ENCODE measurements at places on chromosomes 4 and X.

- no peak for DNase-seq
These were observed 315.3 kb downstream of the DHRSX start for GRCh38 chrX:2185341-2186082.

- DNase-seq, result peak; percentile 78
These were observed 213.1 kb upstream of the MID1 start for GRCh38 chrX:10833299-10834169.

DNA sequence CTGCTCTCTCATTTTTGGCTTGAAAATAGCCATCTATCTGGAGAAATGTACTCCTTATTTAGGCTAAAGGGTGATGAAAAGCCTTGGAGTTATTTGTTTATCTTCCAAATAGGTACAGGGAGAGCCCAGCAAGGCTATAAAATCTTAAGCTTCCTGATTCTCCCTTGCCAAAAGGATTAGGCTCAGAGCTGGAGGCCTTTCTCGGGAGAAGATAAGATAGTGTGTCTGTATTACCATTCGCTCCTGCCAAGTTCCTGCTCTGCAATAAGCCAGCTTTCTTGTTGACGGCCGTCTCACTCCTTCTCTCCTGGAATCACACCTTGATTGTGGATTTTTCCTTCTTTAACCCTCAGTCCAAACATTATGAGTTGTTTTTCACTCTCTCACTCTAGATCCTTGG lies 171.8 kb upstream of the TTC29 start:
- no peak for DNase-seq

DNA sequence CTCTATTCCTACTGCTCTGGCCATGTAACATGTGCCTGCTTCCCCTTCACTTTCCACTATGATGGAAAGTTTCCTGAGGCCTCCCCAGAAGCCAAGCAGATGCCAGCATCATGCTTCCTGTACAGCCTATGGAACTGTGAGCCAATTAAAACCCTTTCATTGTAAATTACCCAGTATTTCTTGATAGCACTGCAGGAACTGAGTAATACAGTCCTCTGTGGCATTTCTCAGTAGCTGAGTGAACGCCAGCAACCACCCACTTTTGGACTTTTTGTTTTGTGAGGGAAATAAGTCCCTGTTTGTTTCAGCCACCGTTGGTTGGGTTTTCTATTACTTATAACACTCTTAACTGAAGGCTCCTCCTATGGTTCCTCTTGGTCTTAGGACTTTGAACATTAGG lies 104.1 kb downstream of the C4orf51 start:
- DNase-seq, result no peak

DNA sequence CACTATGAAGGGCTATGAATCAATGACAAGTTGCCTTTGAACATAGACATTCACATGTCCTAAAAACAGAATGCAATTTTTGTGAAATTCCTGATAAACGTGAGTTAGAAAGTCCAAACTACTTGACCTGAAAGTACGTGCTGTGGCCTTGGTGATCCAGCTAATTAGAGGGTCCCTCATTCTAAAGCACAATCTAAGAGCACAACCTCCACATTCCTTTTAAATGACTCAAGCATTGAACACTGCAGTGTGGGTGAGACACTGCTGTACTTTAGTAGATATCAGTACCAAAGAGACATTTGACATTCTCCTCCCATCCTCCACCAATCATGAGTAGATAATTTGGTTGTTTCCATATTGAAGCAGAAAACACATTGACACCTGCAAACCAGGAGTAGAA lies 73.5 kb downstream of the FAM47B start:
- DNase-seq, result no peak

DNA sequence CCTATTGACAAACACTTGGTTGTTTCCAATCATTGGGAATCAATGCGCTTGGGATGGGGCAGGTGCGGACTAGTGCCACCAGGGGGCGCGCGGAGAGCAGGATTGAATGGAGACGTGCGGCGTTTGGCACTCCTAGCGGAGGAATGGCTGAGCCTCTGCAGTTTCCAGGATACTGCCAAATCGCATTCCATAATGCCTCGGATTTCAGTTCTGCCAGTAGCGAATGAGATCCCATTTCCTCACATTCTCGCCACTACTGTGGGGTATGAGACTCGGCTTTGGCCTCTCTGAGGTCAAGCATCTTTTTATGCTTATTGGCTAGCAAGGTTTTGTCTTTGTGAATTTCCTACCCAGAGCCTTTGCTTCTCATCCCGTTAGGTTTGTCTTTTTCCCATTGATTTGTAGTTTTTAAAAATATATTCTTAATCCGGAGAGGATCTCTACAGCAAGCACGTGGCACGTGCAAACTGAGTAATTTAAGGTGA lies 28.7 kb downstream of the CLDN34 start:
- peak; percentile 89 for DNase-seq

GRCh38 chr4:7073526-7074390 lies 5.9 kb upstream of the GRPEL1 start:
- peak; percentile 69 for DNase-seq

- no peak for DNase-seq
These were observed 100.2 kb upstream of the GRIA3 start for GRCh38 chrX:123083924-123084323.

DNA sequence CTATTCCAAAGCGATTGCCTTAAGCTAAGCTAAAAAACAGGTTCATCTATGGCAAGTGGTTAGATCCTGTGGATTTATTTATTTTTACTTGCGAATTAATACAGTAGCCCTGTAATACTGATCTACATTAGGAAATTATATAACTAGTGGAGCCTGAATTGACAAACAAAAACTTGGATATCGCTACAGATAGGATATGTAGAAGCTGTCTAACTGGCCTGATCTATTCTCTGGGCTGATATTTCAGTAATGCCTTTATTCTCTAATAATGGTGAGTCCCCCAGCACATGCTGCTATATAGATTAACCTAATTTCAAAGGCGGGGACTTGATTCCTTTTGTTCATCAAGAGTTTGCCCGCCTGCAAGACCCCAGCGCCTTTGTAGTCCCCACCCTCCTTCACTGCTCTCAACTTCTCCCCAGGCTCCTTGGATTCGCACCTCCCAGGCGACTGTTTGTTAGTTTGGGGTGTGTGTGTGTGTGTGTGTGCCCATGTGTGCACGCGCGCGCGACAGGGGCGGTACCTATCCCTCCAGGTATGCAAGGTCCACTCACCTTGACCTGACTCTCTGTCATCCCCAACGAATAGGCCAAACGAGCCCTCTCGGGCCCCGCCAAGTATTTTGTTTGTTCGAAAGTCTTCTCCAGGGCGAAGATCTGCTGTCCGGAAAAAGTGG lies 3.8 kb downstream of the NKX6-1 start:
- no peak for DNase-seq

DNA sequence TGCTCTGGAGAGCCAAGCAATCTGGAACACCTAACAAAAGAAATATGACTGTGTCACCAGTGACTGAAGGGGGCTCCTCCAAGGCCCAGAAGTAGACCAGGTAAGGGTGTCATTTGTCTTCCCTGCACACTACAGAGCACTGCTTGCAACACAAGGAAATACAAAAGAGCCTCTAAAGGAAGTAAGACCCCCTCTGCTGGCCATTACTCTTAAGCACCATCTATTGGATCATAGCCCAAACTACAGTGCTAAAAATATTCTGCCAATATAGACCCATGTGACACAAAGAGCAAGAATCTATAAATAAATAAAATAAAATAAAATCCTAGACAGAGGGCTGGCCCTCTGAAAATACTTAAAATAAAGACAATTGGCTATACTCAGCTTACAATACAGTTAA lies 528.7 kb downstream of the TMA16 start:
- no peak for DNase-seq

GRCh38 chrX:71439420-71439819 lies 73.3 kb downstream of the TAF1 start:
- DNase-seq, result no peak

DNA sequence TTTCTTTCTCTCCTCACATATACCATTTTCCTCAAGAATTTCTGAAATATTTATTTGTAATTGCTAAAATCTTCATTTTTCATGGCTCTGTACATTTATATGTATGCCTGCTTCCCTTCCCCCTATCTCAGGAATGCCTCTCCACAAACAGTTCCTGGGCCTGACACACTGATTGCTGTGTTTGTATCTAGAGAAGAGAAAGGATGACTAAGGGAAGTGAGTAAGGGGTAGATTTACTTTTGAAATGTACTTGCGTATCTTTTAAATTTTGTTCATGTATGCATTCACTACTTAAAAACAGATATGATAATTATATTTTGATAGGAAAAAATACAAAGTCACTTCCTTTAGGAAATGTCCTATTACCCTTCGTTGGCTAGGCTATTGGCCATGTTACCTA lies 790.8 kb downstream of the PCDH18 start:
- no peak for DNase-seq
